ENCODE measurements at places on chromosomes 7 and 10.

- DNase-seq: peak; percentile 10
Observed at GRCh38 chr7:157855452-157856213, 518.8 kb downstream of the DNAJB6 start.

GRCh38 chr7:43072530-43072929 lies 39.9 kb upstream of the HECW1 start:
- DNase-seq: peak; percentile 41

- no peak for DNase-seq
Observed at GRCh38 chr7:11054033-11054432, 80.4 kb downstream of the PHF14 start.

DNA sequence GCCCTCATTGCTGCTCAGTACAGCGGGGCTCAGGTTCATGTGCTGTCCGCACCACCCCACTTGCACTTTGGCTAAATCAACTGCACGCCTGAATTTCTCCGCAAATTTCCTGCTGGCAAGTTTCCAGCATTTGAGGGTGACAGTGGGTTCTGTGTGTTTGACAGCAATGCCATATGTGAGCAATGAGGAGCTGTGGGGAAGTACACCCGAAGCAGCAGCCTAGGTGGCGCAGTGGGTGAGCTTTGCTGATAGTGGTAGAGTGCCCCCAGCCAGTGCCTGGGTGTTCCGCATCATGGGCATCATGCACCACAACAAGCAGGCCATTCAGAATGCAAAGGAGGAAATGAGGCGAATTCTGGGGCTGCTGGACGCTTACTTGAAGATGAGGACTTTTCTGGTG lies 103.9 kb upstream of the POT1 start:
- no peak for DNase-seq

DNA sequence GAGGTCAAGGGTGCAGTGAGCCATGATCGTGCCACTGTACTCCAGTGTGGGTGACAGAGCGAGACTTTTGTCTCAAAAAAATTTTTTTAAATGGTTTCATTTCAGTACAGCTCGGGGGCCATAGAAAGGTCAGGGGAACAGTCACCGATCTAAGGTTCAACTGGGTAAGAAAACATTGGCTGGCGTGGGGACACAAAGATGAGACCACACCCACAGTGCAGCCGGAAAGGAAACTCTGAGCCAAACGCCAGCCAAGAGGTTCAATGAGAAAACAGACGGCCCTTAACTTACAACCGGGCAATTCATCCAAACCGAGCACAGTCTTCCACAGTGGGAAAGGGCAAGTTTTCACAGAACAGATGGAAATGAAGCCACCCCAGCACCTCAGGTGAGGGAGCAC lies 65.1 kb downstream of the SLC37A3 start:
- no peak for DNase-seq

- peak; percentile 44 for DNase-seq
Observed at GRCh38 chr7:151408839-151409666, 785 bp downstream of the WDR86 start.

DNA sequence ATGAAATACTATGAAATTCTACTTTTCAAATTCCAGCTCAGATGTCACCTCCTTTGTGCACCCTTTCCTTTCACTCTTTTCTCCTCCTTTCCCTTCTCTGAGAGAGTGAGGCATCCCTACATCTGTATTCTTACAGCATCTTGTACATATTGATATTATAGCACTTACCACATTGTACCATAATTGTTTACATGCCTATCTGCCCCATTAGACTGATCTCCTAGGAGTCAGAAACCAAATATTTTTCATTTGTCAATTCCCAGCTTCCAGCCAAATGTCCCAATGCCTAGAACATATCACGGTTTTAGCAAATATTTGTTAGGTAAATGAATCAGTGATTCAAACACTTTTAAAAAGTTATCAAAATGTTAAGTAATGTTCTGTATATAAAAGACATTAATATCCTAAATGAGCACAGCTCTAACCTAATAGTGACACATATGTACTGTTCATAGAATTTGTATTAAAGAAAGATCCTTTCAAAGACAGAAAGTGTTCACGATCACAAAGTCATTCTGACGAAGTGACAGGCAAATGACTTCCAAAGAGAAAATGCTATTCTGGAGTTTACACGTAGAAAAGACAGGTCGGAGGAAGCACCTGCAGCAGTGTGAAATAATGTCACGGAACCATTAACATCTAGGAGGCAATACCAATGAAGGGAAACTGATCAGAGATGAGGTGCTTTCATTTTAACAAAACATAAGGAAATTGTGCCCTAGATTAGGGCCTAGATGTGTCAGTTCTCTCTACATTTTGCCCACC lies 774.2 kb downstream of the MAGI2 start:
- DNase-seq: no peak

DNA sequence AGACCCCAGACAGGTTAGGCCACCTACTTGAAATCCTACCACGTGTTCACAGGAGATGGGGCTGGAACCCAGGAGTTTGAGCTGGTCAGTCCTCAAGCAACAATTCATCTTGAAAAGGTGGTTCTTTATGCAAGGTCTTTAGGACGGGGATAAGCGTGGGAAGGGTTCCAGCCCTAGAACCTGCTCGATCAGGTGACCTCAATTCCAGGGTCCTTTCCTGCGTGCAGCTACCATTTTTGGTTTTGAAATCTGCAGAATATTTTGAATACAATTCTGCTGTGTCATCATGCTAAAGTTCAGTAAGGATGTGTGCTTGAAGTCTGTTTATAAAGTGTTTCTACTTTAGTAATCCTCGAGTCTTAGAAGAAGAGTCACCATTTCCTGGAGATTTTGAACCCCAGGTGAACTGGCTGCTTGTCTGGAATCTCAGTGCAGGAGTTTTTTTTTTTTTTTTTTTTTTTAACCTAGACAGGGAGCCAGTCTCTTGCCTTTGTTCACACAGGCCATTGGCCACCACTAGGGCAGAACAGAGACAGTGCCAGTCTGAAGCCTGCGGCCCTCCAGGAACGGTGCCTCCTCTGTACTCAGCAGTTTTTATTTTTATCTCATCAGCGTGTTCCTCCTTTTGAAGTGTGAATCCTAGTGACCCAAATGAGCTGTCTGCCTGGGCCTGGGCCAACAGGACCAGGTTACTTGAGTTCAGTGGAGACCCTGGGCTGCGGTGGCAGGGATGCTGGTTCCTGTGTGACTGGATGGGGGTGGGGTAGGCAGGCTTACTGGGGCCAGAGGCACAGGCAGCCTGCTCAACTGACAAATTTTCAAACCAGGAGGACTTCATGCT lies 54.6 kb downstream of the EEPD1 start:
- DNase-seq: peak; percentile 43

DNA sequence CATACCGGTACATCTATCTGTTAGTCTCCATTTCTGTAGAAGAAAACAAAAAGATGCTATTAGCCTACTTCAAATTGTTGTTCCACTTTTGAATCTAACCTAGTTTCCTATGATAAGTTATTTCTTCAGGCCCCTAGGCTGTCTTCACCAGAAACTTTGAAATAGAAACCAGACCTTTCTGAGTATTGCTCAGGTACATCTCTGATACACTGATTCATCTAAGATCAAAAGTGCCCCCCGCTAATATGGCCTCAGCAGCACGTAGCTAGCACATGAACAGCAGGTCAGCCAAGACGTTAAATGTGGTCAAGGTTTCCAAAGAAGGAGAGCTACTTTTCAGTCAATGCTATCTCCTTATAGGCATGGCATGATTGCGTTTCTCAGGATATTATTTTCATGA lies 23.6 kb downstream of the CTAGE6 start:
- no peak for DNase-seq

DNA sequence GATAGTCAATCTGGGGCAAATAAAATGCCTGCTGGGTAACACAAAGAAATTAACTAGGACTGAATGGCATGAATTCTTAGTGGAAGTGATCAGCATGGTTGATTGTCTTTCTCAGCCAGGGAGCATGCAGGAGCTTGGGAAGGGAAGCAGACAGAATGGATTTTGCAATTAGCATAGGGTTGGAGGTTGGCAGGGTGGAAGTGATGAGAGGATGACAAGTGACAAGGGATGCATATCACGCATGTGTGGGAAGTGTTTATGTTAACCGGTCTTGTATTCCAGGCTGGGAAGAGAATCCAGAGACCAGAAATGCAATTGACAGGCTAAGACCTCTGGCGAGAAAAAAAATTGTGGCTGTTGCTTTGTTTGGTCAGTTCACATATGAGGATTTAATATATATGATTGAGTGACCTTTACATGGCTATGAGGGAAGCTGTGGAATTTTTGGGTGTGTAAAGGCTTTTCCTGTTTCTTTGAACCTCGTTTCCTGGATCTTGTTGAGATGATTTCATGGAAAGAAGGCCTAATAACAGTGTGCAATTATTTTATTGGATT lies 8.3 kb downstream of the MDFIC start:
- DNase-seq: no peak

GRCh38 chr10:29784175-29784773 lies 149.5 kb upstream of the SVIL start:
- DNase-seq: no peak

DNA sequence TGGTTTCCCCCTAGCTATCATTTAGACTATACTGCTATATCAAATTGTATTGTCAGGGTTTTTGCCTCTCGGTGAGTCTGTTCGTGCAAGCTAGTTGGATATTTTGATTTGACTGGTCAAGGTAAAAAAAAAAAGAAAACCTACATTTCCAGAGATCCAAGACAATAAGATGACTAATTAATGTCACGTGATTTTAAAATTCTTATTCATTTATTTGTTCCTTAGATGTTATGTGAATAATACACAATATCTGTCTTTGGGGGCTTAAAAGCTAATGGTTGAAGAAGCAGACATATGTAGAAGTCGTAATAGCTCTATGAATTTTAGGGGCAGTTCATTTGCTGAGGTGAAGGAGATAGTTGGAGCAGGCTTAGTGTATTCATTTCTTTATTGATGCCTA lies 191.1 kb downstream of the KCND2 start:
- no peak for DNase-seq

DNA sequence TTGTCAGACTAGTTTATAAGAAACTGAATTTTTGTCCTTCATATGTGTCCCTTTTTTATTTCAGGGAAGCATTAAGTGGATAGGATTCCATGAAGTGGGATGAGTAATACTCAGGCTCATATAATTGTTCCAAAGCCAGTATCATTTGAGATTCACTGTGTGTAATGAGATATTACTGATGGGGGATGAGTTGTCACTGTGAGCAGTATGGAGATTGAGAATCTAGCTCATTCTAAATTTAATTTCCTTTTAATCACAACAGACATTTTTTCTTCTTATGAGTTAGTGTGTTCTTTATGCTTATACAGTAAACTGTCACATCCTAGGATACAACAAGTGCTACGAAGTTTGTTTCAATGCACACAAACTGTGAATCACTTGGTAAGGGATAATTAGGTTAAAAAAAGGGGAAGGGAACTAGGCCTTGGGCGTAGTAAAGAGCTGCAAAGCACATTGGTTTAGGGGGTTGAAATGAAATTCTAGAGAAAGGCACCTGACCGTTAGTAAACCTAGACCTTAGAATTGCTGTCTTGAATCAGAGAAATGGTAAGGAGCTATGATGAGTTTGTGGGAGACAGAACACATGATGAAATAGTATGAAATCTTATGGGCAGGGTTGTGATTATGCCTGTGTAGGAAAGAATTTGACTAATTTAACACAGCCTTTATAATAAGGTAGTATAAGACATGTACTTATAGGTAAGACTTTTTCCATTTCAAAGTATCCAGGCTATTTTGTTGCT lies 153.4 kb downstream of the MLLT10 start:
- DNase-seq: no peak

- no peak for DNase-seq
Observed at GRCh38 chr10:98478430-98479222, 31.9 kb upstream of the HPS1 start.

DNA sequence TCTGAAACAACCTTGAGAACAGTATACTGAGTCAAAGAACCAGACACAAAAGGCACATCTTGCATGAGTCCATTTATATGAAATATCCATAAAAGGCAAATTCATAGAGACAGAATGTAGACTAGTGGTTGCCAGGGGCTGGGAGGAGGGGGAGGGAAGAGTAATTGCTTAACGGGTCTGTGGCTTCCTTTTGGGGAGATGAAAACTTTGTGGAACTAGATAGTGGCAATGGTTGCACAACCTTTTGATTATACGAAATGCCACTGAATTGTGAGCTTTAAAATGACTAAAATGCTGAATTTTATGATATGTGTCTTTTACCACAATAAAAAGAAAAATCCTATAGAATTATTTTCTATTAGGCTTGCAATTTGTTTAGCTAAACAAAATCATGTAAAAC lies 16.8 kb downstream of the ADRB1 start:
- peak; percentile 72 for DNase-seq

GRCh38 chr10:7410301-7410861 lies 453 bp downstream of the SFMBT2 start:
- DNase-seq: peak; percentile 57

- no peak for DNase-seq
Observed at GRCh38 chr10:23723796-23724195, 284.9 kb downstream of the OTUD1 start.

DNA sequence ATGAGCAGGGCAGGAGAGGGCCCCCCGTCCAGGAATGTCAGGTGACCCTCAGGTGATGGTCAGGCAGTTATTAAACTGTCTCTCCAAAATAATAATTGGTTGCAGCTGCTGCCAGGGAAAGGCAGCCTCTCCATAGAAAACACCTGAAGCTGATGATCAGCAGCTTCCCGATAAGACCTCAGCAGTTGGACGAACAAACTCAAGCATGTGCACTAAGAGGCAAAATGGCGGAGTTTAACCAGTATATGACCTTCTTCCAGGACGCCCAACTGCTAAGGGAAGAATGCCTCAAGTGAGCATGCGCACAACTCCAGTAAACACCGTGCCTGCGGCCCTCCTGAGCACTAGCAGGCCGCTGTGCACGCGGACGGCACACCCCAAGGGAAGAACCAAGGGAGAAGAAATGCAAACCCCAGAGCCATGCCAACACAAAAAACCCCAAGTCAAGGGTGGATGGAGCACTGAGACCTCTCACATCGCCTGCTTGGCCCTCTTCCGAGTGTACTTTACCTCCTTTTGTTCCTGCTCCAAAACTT lies 38.9 kb upstream of the ADARB2 start:
- no peak for DNase-seq

DNA sequence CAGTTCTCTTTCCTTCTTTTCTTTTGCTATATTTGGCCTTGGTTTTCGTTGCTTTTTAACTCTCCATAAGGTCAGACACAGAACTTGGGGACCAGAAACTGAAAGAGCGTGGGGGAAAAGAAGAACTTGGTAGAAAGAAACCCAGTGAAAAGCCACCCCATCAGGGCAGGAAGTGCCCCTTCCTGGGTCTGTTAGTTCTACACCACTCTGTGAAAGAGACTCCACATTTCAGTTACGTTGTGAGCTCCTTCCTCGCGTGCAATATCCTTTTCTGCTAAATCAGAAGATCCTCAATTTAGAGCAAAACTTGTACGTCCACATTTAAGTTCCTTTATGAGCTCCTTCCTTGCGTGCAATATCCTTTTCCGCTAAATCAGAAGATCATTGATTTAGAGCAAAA lies 220.6 kb upstream of the FOXK1 start:
- no peak for DNase-seq

DNA sequence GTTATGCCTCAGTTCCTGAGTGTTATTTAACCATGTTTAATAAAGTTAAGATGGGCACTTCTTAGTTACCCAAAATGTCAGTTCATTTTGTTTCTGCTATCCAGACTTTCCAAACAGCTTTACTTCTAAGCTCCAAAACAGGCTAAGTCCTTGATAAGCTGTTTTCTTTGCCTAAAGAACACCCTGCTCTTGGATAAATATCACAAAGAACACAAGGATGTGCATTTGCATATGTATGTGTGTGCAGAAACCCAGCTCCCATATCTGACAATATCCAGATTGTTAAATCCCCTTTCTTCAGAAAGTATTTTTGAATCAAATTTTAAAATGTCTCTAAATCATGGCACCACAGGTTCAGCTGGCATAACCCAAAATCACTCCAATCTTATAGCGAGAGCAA lies 19.6 kb downstream of the FAM13C start:
- DNase-seq: no peak

Data from hematopoietic multipotent progenitor cell treated with erythropoietin and hydrocortisone succinate and interleukin-3 and kit ligand, for 6 days (in vitro differentiated cells).